Stimulated activated CD8-positive, alpha-beta memory T cell treated with anti-CD3 and anti-CD28 coated beads, Interleukin-7, amount 100 ng/mL, for 1 hour (primary cell): ENCODE measurements at places on chromosomes 1 and 21.

- DNase-seq, result no peak
Observed at GRCh38 chr1:206094024-206094423, 23.2 kb downstream of the AVPR1B start.

GRCh38 chr1:91548376-91549040 lies 47.9 kb downstream of the CDC7 start:
- DNase-seq, result no peak

GRCh38 chr1:213083112-213083445 lies 32.0 kb downstream of the RPS6KC1 start:
- DNase-seq, result no peak

GRCh38 chr1:63343922-63344321 lies 21.6 kb downstream of the FOXD3 start:
- DNase-seq, result no peak

GRCh38 chr1:2540816-2541492 lies 10.9 kb upstream of the HES5 start:
- no peak for DNase-seq

DNA sequence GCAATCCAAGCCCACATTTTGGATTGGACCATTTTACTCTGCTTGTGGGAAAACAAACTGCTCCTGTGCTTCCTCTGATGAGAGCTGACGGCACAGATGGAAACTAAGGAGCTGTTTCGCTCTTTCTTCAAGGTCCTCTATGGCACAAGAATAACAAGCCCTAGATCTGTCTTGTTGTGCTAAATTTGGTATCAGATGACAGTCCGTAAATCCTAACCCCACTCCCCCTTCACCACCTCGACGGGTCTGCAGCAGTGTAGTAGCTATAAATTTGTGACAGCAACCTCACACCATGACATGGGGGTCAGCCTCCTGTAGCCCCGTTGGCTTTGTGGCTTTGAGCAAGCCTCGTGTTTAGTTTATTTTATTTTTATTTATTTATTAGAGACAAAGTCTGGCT lies 85.9 kb downstream of the ADSS2 start:
- DNase-seq, result no peak

- no peak for DNase-seq
Observed at GRCh38 chr1:66623812-66624211, 89.9 kb downstream of the SGIP1 start.

- DNase-seq, result no peak
Observed at GRCh38 chr1:90712153-90712856, 4.8 kb downstream of the BARHL2 start.

- no peak for DNase-seq
Observed at GRCh38 chr1:116692879-116693278, 25.3 kb upstream of the IGSF3 start.

GRCh38 chr21:34764715-34765284 lies 96.0 kb downstream of the CLIC6 start:
- no peak for DNase-seq

DNA sequence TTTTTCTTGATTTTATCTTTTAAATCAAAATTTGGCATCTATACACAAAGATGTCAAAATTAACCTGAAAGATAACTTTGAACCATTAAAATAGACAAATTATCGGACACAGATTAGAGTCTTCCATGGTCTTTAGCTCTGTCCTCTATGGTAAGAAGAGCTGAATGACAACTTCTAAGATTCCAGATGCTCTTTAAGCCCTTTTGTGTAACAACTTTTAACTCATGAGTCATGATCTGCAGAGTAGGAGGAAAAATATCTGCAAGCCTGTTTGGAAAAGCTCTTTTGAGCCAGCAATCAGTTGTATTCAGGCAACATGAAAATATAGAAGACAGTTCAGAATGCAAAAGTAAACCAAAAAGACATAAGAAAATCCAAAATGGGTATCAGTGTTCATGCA lies 37.8 kb downstream of the TTC13 start:
- DNase-seq, result no peak

DNA sequence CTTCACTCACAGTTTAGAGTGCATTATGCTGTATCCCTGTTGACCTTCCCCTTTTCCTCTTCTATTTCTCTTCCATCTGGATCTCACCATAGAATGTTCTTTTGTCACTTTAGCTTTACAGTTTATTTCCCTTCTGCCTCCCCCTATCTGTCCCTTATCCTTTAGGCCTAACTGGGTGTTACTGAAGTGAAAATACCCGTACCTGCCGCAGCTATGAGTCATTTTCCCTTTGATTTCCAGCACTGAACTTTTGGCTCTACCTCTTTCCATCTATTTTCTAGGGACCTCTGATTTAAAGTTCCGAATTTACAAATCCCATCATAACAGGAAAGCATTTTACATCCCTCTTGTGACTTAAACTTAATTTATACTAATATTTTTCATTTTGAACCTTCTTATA lies 19.7 kb downstream of the ITSN1 start:
- DNase-seq, result no peak

DNA sequence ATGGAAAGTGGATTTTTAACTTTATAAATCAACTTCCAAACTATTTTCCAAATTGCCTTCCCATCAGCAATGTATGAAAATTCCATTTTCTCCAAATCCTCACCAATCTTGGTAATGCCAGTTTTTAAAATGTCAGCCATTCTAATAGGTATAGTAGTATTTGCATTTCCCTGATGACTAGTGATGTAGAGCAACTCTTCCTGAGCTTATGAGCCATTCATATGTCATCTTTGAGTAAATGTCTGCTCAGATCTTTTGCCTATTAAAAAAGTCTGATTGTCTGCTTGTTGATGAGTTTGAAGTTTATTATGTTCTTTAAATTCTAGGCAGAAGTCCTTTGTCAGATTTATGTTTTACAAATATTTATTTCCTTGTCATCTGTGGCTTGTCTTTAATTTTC lies 54.7 kb downstream of the KDM1A start:
- no peak for DNase-seq
